Tibial nerve (tissue), 4 donors: ENCODE measurements at places on chromosomes 1 and 21.
A peak's percentile ranks its signal among the peaks of the same experiment; 100 is the strongest.

GRCh38 chr1:91803847-91804545 lies 82.0 kb downstream of the TGFBR3 start:
- H3K4me3 ChIP-seq, result no peak overlapping the region
- no peak for DNase-seq
- H3K36me3 ChIP-seq, result no peaks in the 10 kb centered on the region
- peak overlapping the region; percentile 56 for H3K27ac ChIP-seq
- H3K27me3 ChIP-seq, result no peaks in the 10 kb centered on the region
- no peaks in the 10 kb centered on the region for H3K4me1 ChIP-seq

- H3K27me3 ChIP-seq, result no peaks in the 10 kb centered on the region
- H3K4me3 ChIP-seq, result no peak overlapping the region
- DNase-seq, result peak; percentile 20
Measured at GRCh38 chr1:159881622-159882526, 18.1 kb downstream of the CFAP45 start.

DNA sequence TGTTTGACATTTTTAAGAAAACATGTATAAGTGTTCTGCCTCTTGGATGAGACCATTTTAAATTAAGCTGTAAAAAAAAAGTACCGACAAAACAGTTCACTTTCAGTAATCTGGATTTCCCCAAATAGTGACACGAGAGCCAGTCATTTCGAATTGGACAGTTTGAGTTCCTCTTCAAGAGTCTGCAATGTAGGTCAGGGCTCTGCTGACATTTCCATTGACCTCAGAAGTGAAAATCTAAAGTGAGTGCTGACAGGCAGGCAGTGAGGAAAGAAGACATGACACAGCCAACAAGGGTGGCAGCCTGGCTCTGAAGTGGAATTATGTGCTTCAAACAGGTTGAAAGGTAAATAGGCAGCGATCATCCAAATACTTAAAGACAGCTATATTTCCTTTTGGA lies at the start of gene IL23R:
IL23R (plus strand) TSS at position 259 of the 400 bp plus-strand sequence. CDS start 1,667 bp downstream, outside the sequence.
- H3K4me3 ChIP-seq, result no peak within 1 kb of the TSS
- no peaks in the 10 kb centered on the region for H3K36me3 ChIP-seq
- H3K27me3 ChIP-seq, result no peaks in the 10 kb centered on the region
- H3K27ac ChIP-seq, result no peak within 1 kb of the TSS
- no peak for DNase-seq
- no peaks in the 10 kb centered on the region for H3K4me1 ChIP-seq

- no peaks in the 10 kb centered on the region for H3K27me3 ChIP-seq
- no peaks in the 10 kb centered on the region for H3K4me1 ChIP-seq
- H3K36me3 ChIP-seq, result no peaks in the 10 kb centered on the region
- DNase-seq, result no peak
Measured at GRCh38 chr1:231428377-231428776, 6.3 kb upstream of the EGLN1 start.

DNA sequence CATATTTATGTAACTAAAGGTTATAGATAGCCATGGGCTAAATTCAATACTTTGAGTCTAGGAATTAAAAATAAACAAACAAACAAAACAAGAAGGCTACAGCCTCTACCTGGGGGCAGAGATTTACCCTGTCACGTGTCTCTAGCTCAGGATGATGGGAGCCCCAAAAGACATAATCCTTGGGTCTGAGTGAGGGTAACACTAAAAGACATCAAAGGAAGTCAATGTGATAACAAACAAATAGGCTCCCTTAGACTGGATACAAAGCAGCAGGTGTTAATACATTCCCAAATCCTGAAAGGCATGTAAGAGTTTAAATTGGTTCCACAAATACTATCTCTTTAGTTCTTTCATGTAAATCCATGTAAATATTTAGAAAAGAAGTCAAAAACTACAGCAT lies 10.7 kb downstream of the MYSM1 start:
- no peaks in the 10 kb centered on the region for H3K4me1 ChIP-seq
- no peaks in the 10 kb centered on the region for H3K36me3 ChIP-seq
- H3K4me3 ChIP-seq, result no peak overlapping the region
- no peak for DNase-seq
- no peak overlapping the region for H3K27ac ChIP-seq

GRCh38 chr1:84442256-84442655 lies 36.8 kb upstream of the RPF1 start:
- H3K27ac ChIP-seq, result no peak overlapping the region
- no peaks in the 10 kb centered on the region for H3K4me1 ChIP-seq
- H3K27me3 ChIP-seq, result no peaks in the 10 kb centered on the region
- H3K4me3 ChIP-seq, result no peak overlapping the region

- peaks cover 10% of the 10 kb centered on the region for H3K36me3 ChIP-seq
- H3K4me3 ChIP-seq, result no peak overlapping the region
- H3K27me3 ChIP-seq, result no peaks in the 10 kb centered on the region
- H3K4me1 ChIP-seq, result peaks cover 15% of the 10 kb centered on the region
- no peak for DNase-seq
- H3K27ac ChIP-seq, result peak overlapping the region; percentile 45
Measured at GRCh38 chr1:119988306-119989062, 81.0 kb downstream of the NOTCH2 start.

DNA sequence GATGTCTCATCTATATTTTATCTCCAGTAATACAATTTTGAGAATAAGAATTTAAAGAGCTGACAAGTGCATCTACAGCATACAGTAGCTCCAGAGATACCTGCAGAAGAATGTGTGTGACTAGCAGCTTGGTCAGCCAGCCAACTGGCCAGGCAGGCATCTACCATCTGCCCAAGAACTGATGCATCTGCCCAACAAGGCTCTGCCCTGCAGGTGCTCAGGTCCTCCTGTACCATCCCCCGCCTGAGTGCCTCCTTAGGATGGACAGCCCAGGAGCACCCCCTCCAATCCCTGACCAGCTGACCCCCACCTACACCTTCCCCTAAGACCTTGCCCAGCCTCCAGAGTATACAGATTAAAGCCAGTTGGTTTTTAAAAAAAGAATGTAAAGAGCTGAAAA lies 30.3 kb downstream of the TMEM69 start:
- no peaks in the 10 kb centered on the region for H3K4me1 ChIP-seq
- no peaks in the 10 kb centered on the region for H3K36me3 ChIP-seq
- no peak overlapping the region for H3K4me3 ChIP-seq
- no peak for DNase-seq

DNA sequence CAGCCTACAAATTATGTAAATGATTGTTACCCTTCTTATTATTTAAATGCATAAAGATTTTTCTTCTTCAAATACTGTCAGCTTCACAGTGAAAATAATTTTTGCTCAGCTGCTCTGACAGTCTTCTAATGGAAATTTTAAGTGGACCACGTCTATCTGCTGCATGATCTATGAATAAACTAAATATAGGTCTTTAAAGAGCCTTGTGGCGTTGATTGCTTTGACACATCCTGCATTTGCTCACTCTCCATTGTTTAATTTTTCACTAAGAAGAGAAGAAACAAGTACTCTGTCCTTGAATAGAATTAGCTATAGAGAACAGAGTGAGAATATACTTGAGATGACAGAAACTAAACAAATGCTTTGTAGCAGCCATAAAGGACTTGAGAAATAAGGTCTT lies 826.1 kb downstream of the MRPL39 start:
- no peaks in the 10 kb centered on the region for H3K4me1 ChIP-seq
- DNase-seq, result no peak
- no peak overlapping the region for H3K27ac ChIP-seq
- no peak overlapping the region for H3K4me3 ChIP-seq
- H3K36me3 ChIP-seq, result no peaks in the 10 kb centered on the region

DNA sequence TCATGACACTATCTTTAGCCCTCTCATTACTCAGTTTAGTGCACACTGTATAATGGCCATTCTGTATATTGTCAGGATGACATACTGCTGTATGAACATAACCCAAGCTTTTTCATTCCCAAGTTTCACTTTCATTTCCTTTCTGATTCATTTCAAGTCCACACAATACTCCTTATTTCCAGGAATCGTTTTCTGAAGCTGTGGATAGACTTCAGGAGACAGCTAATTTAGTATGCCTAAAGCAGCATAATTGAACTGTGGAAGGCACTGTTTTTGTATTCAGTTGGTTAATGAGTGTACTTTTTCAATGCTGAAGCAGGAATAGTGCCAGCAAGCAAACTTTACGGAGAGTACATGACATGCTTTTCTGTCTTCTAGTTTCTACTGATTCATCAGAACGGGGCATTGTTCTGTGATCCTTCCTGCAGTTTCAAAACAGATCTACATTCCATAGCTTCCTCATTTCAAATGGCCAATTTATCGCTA lies 578.5 kb upstream of the ZP4 start:
- H3K27me3 ChIP-seq, result no peaks in the 10 kb centered on the region
- no peak overlapping the region for H3K27ac ChIP-seq
- H3K4me1 ChIP-seq, result no peaks in the 10 kb centered on the region
- no peaks in the 10 kb centered on the region for H3K36me3 ChIP-seq
- no peak for DNase-seq
